CD4-positive, alpha-beta T cell treated with Interleukin-6 at 100 ng/mL for 8 hours (primary cell): ENCODE measurements at places on chromosomes 6 and 20.

- no peak for DNase-seq
Measured at GRCh38 chr6:125700581-125701353, 48.7 kb upstream of the HEY2 start.

GRCh38 chr20:41426086-41426830, 59.6 kb upstream of the EMILIN3 start:
- DNase-seq: no peak

DNA sequence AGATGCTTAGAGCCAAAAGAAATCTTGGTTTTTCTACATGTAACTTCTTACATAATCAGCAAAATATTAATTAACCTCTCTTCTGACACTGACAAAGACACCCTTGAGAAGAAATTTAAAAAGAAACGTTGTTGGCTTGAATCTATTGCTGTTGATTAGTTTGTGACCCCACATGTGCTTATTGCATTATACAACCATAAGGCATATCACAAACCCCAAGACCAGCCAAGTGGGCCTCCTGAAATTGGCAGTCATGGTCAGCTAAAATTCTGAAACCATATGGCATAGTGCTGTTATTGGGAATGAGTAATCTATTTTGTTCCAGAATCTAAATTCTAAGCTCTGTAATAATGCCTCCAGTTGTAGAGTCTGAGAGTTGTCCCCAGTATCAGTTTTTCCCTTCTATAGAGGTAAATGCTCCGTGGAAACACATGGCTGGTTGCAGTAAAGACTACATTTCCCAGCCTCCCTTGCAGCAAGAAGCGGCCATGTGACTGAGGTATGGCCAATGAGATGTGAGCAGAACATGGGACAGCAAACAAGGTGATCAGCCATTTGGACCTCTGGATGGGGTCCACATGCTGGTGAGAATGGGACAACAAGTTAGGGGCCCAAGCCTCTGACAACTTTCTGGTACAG, 42.3 kb upstream of the PTPN1 start:
- DNase-seq: no peak

DNA sequence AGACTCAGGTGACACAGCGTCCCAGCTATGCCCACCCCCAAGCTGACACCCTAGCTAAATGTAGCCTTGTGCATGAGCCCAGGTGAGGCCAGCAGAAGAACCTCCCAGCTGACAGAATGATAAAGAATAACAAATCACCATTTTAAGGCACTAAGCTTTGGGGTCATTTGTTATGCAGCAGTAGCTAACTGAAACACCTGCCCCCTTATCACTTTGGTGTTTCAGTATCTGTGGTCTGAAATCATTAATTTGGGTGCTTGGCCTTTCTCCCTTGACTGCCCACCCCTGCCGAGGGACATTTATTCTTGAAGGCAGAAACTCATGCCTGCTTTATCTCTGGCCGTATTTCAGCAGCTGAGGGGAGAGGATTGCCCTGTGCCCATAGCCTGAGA, 30.0 kb downstream of the DACT2 start:
- DNase-seq: no peak

DNA sequence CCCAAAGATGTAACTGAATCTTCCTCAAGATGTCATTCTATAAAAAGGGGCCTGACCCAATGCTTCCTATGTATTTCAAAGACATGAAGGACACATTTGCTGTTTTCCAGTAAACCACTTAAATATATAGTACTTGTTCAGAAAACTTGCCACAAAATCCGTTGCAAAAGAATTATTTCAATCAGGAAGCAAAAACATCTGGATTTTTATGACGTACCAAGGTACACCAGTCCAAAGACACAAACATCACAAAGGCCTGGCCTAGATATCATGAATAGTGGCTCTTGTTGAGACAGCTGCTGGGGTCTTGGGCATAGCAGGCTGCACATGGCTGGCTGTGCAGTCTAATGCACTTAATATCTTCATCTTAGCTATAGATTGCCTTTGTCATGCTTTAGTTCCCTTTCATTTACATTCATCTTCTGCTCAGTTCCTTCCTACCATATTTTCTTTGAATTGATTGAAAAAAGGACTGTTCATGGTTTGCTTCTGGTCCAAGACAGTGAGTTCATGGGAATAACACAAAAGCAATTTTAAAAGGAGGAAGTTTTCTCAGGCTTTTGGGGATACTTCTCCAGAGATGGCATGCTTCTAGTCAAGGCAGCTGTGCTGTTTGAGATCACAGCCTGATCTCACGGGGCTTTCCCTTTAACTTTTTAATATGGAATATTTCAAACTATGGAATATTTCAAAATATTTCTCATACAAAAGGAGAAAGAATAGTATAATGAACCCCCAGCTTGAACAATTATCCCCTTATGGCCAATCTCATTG, 44.5 kb downstream of the MYLIP start:
- no peak for DNase-seq

- DNase-seq: no peak
Measured at GRCh38 chr6:82176616-82177015, 70.9 kb downstream of the IBTK start.

DNA sequence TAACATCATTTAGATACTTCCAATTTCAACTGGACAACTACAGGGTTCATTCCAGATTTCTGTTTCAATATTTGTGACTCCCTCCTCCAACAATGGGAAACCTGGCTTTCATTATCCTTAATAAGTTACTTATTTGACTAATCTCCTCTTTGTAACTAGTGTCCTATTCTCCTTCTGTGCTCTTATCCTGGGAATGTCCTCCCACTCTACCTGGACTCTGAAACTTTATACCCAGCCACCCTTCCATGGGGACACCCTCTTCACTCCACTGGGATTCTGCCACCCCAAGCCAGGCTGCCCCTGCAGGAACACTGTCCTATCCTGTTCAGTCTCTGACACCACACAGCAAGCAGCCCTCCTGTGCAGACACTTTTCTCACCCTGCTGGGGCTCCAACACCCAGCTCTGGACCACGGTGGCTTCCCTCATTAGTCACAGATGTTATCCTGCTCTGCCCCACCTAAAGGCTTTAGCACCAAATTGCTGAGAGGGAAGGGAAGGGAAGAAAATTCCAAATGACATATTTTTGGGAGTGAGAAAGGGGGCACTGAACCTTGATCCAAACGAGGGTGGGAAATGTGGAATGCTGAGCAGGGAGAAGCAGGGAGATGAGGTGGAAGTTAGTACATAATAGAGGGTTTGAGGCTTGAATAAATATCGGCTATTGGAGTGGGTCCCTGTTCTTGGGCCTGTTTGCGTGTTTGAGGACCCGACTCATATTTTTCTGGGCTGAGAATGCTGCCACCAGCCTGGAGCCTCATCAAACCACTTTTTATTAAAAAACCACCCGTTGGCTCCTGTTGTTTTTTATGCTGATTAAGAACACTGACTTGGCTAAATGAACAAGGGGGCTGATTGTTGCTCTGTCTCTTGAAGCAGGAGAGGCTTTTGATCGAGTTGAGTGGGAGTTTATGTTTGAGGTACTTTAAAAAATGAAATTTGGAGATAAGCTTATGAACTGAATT, 54.0 kb upstream of the AKIRIN2 start:
- DNase-seq: no peak

- DNase-seq: no peak
Measured at GRCh38 chr6:125020385-125020784, 58.1 kb downstream of the RNF217 start.

DNA sequence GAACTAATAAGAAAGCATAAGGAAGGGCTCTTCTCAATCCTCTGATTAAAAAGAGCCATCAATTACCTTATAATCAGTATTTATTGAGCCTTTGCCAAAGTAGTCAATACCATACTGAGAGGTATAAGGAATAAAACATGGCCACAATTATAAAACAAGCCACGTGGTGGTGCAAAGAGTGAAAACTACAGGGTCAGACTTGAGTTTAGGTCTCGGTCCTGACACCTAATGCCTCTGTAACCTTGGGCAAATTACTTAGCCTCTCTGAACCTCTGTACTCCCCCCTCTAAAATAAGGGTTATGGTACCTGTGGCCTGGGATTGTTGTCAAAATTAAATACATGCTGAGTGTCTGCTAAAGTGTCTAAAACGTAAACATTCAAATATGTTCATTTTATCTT, 11.8 kb downstream of the TRIM10 start:
- no peak for DNase-seq

DNA sequence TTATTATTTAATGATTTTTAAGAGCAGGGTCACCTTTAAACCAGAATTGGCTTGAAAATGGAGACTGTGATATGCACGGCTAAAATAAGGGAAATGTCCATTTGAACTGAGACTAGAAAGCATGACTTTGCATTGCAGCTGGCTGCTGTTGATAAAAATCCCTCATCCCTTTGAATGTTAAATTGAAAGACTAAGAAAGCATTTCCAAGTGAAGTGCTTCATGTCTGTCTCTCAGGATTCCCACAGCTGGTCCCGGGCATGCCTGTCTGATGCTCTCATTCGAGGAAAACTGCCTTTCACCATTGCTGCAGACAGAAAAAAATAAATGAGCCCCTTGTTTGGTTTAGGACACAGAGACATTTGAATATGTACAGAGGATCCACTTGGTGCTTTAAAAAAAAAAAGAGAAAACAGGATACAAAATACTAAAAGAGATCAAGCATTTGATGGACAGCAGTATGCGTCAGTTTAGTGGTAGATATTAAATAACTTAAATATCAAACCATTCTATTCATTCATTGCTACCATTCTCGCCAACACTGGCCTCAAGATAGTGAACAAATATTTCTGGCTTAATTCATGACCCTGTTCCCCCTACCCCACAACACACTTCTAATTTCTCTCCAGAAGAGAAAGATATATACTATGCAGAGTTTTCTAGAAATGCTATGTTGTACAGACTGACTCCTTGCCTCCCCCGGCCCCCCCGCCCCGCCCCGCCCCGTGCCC, 55.0 kb downstream of the TBC1D7 start:
- DNase-seq: no peak
